ENCODE measurements at places on chromosomes 7 and 10. TPM values are rescaled to one million over a fixed set of nuclear protein-coding genes. Genes with fewer than 3 reads are reported as not detected.

Gene ELFN1
- 2.3 TPM for polyA plus RNA-seq

Gene GSTO1
- 229 TPM for polyA plus RNA-seq

Gene PDGFA
- polyA plus RNA-seq: 104 TPM

Gene PTPRN2
- polyA plus RNA-seq: 13.4 TPM

DNA sequence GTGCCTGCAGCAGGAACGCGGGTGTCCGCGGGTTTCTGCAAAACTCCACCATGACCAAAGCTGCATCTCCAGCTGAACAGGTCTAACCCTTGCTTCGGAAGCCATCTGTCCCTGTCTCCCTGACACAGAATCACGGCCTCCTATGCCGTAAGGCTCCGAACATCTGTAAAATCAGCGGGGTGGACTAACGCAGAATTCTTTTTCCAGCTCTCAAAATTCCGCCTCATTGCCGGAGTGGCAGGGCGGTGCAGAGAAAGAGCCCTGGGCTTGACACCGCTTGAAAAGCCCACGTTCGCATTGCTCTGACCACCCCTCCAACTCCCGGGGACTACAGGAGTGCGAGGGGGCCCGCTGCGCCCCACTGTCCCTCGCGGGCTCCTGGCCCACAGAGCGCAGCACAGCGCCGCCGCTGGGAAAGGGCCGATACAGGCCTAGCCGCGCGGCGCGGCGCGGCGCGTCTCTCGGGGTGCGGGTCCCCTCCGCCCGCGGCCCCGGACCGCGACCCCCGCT is 409 bp downstream of the DNMBP start:
- H3K27ac ChIP-seq: peak overlapping the region; percentile 46
- H3K4me1 ChIP-seq: peaks cover 13% of the 10 kb centered on the region
- no peaks in the 10 kb centered on the region for H3K27me3 ChIP-seq
- peak overlapping the region; percentile 75 for H3K4me3 ChIP-seq
- H3K36me3 ChIP-seq: no peaks in the 10 kb centered on the region

- no peak overlapping the region for H3K4me3 ChIP-seq
- peaks cover 20% of the 10 kb centered on the region for H3K27me3 ChIP-seq
- no peak overlapping the region for H3K27ac ChIP-seq
These were observed 135.2 kb upstream of the PRSS1 start for GRCh38 chr7:142614116-142614515.

GRCh38 chr10:132650611-132651250 is 113.1 kb downstream of the INPP5A start:
- no peaks in the 10 kb centered on the region for H3K27me3 ChIP-seq
- H3K36me3 ChIP-seq: peaks cover 27% of the 10 kb centered on the region
- H3K4me1 ChIP-seq: no peaks in the 10 kb centered on the region

DNA sequence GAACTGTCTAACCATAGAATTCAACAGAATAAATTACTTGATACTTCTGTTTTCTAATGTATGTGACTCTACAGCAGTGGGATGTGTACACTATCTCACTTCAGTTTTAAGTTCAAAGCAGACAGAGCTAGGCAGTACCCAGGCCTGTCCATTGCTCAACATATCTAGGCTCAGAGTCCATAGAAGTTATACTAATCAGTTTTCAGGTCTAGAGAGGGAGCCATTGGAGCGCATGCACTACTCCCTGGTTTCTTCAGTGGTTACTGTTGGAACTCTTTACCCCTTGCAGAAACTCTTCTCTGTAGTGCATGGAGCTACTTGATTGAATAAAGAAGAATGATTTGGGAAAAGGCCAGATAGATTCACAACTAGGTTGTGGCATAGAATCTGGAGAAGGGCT is 4.4 kb downstream of the CD36 start:
- DNase-seq: peak; percentile 49
- peaks cover 3% of the 10 kb centered on the region for H3K4me1 ChIP-seq
- no peaks in the 10 kb centered on the region for H3K27me3 ChIP-seq
- no peak overlapping the region for H3K4me3 ChIP-seq
- H3K27ac ChIP-seq: no peak overlapping the region

- peak overlapping the region; percentile 45 for H3K27ac ChIP-seq
- peaks cover 21% of the 10 kb centered on the region for H3K4me1 ChIP-seq
- H3K27me3 ChIP-seq: no peaks in the 10 kb centered on the region
- H3K4me3 ChIP-seq: no peak overlapping the region
These were observed 175.8 kb downstream of the TNS3 start for GRCh38 chr7:47405921-47406800.

DNA sequence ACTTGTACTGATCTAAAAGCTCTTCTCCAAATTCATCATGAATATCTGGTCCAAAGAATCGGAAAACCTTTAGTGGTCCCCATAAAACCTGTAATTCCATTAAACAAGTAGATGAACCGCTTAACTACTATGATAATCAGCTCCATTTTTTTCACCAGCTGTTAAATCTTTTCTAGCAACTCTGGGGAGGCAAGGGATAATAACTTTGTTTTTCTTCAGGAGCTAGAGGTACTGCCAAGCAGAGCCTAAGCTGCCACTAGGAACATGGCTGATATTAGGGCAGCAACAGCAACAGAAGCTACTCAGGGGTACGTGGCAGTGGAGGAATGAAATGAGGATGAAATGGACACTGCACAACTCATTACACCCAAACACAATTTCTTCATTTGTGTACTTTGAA is 138.0 kb downstream of the SRPK2 start:
- H3K4me1 ChIP-seq: no peaks in the 10 kb centered on the region
- no peak for DNase-seq
- no peaks in the 10 kb centered on the region for H3K36me3 ChIP-seq
- no peak overlapping the region for H3K4me3 ChIP-seq
- no peaks in the 10 kb centered on the region for H3K27me3 ChIP-seq

All from large intestine (tissue), 12 donors.